ENCODE measurements at places on chromosomes 5 and 9.

DNA sequence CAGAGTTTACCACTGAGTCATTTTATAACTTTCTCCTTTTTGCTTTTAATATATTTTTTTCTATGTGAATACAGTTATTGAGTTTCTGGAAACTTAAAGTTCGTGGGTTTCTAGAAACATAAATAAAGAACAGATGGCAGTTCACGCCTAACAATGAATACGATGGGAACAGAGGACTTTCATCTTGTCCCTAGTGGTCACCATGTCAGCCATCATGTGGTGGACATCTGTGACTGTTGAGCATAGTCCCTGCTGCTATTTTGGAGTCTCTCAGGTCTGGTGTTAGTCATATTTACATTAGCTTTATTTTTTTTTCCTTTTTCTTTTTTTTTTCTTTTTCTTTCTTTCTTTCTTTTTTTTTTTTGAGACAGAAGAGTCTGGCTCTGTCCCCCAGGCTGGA is 85.3 kb downstream of the XRCC4 start:
- no peak for DNase-seq

DNA sequence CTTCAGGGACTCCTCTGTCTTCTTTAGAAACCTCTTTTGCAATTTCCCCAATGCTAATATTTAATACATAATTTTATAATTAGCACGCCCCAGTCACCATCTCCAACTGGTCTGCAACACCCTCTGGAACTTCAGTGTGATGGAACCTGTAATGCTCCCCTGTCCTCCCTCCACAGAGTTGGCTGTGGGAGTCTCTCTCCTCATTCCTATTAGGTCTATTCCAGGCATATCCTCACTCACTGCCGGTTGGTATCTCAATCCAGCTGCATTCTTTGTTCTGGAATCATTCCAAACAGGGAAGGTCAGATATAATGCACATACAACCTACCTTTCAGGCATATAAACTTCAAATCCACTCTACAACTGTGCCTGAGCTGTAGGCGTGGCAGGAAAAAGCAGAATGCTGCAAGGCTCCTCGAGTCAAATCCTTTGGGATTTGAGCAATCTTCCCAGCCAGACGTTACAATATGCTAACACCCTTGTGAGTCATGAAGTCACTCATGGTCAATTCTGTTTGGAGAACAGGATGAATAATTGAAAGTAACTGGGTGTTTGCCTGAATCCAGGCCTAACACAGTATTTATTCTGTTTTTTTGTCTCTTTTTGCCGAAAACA is 293.8 kb downstream of the CWC27 start:
- no peak for DNase-seq

DNA sequence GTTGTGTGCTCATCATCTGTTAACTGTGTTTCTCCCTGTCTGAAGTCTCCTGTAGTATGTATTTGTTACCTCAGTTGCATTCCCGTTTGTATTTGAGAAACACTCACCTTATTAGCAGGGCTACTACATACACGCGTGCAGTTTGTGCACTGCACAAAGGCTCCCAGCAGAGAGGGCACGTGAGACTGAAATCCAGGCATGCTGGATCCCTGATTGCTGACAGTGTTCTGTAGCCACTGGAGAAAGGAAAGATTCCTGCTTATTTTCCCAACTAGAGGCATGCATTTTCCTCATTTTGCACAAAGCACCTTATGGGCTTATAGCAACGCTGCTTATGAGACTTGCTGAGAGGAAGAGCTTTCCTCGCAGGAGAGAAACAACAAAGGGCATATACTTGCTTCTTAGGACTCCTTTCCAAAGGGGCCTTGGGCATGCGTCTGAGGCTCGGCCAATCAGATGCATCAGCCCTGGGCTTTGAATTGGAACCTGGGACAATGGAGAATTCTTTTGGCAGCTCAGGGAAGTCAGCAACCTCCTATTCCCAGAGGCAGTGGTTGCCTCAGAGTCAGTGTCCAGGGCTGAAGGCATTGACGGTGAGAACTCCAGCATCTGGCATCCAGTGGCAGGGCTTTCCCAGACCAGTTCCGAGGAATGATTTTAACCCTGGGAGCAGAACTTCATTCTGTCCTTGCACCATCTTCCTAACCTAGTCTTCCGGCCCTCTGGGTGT is 9.9 kb upstream of the MEGF10 start:
- DNase-seq: no peak

DNA sequence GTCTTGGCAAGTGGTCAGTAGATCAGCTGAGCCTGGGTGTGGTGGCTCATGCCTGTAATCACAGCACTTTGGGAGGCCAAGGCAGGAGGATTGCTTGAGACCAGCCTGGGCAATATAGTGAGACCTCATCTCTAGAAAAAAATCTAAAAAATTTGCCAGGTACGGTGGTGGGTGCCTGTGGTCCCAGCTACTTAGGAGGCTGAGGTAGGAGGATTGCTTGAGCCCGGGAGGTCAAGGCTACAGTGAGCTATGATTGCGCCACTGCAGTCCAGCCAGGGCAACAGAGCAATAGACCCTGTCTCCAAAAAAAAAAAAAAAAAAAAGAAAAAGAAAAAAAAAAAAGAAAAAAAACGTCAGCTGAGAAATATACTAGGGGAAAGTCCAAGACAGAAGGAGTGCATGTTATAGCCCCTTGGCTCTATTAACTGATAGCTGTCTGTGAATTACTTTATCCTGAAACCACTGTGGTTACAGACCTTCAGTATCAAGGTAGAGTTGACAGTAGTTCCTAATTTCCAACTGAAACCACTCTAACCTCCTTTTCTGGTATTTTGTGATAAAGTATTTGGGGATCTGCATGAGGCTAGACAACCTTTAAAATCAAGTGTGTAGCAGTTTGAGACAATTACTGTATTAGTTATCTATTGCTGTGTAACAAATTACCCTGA is 2.3 kb upstream of the INIP start:
- no peak for DNase-seq

DNA sequence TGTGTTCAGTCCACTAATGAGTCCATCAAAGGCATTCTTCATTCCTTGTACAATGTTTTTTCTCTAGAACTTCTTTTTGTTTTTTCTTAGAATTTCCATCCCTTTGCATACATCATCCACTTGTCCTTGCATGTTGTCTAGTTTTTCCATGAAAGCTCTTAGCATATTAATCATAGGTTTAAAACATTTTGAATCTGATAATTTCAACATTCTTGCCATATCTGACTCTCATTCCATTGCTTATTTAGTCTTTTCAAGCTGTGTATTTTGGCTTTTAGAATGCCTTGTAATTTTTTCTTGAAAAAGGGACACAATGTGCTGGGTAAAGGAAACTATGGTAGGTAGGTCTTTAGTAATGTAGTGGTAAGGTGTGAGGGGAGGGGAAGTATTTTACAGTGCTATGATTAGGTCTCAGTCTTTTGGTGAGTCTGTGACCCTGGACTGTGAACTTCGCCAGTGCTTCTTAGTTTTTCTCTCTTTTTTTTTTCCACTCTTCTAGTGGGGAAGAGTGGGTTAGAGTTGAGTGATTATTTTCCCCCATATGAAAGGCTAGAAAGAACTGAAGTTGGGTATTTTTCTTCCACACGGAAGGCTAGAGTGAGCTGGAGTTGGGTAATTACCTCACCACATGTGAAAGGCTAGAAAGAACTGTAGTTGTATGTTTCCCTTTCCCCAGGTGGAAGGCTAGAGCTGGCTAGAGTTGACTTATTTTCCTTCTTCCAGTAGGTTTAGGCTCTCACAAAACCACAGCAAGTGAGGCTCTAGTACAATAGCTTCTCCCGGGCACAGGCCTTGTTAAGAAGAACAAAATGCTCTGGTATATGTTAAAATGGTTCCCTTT is 172.1 kb downstream of the SNX18 start:
- DNase-seq: no peak

GRCh38 chr5:93107805-93108520 is 473.1 kb downstream of the NR2F1-AS1 start:
- DNase-seq: no peak

- DNase-seq: no peak
Observed at GRCh38 chr9:123564652-123565051, 208.7 kb downstream of the CRB2 start.

DNA sequence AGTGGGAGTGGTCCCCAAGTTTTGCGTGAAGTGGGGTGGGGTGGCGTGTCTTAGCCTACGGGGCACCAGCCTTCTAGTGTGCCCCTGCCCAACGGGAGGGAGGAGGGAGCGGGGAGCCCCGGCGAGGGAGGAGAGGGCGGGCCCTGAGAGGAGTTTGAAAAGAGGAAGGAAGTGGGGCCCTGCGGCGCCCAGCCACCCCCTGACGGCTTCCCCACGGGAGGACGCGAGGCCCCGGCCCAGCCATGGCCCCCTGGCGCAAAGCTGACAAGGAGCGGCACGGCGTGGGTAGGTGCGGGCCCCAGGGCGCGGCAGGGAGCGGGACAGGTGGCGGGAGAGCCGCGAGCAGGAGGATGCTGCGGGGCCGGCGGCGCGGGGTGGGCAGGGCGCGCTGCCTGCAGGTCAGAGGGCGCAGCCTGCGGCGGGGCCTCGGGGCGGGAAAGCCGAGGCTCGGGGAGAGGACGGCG is at the start of gene DOCK2:
Gene DOCK2, plus strand, starts transcription at position 191 of the 464 bp plus-strand sequence. Its CDS starts 52 bp downstream, at position 243.
- DNase-seq: peak; percentile 61

DNA sequence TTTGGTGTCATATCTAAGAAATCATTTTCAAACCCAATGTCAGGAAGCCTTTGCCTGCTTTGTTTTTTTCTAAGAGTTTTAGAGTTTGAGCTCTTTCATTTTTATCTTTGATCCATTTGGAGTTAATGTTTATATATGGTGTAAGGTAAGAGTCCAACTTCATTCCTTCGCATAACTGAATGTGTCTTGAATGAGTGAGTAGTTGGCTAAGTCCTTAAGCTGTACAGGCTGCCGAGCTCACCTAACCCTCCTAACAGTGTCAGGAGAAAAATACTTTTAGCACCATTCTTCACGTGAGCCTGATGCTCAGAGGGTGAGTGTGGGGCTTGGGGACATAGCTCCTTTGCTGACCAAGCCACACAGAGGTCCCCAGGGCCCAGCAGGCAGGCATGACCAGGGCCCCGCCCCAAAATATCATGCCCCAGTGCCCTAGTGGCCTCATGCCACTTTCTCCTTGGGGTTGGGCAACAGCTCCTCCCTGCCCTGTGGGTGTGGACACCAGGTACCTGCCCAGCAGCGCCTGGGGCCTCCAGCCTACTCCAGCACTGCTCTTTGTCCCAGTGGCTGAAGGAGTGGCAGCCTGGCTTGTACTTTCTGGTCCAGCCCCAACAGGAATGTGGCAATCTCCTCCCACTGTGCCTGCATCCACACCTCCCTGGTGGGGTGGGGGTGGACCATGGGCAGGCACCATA is 17.2 kb downstream of the PPARGC1B start:
- no peak for DNase-seq

GRCh38 chr5:153534102-153534501 is 43.6 kb downstream of the GRIA1 start:
- no peak for DNase-seq

GRCh38 chr5:179346401-179346800 is 1.1 kb upstream of the ADAMTS2 start:
- DNase-seq: no peak

DNA sequence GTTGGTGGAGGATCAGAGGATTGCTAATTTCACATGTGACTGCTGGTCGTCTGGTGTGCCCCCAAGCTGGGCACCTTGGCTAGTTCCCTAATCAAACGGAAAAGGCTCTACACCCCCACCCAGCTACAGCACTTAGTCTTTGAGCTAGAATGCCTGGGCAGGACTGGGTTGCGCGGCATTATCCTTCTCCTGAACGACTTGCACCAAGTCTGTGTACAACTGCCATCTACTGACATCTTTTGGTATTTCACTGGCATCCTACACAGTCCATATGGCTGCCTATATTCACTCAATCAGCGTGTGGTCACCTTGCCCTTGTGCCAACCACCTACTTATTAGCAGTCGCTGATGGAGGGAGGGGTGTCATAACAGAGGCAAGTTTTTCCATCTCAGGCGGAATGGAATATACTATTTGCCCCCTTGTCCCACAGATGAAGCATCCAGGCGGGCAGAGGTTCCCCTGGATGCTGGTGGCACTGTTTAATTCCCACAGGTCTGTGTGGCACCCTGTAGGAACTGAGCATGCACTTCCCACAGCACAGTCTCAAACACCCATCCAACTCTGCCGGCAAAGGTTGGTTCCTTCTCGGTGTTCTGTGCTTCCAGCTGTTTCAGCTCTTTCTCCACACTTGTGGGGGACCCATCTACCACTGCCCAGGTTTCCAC is 150.1 kb downstream of the OSTF1 start:
- peak; percentile 10 for DNase-seq

DNA sequence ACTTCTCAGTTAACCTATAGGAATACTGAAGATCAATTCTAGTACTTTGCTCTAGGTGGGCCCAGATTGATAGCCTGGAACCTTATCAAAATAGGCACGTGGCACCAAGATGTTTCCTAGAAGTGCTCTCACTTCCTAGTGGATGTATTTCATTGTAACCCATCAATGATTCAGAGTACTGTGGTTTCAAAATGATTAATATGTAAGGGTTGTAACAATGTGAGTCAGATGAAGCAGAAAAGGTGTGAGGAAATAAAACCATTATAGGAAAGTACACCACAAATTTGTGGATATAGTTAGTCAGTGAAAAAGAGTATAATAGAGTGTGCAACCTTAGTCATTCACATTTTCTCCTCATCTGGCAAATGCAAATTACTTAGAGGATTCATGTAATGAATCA is 177.3 kb upstream of the FST start:
- no peak for DNase-seq

DNA sequence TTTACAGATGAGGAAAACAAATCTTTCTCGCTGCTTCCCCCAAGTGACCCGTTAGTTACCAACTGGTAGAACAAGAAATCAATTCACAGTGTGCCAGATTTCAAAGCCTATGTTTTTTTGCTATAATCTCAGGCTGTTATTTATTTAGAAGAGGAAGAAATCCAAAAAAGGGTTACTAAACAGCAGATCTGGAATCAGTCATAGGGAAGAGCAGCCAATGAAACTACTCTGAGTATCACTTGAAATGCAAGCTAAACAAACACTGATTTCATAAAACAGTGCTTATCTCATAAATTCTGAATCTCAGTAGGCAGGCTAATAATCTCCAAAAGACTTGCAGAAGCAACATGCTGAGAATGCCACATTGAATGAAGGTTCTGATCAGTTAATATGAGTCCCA is 829.5 kb upstream of the ACO1 start:
- no peak for DNase-seq

Measured in bone marrow (tissue), 2 donors.